ENCODE measurements at places on chromosomes 5 and 9. TPM values are rescaled to one million over a fixed set of nuclear protein-coding genes. Genes with fewer than 3 reads are reported as not detected.

DNA sequence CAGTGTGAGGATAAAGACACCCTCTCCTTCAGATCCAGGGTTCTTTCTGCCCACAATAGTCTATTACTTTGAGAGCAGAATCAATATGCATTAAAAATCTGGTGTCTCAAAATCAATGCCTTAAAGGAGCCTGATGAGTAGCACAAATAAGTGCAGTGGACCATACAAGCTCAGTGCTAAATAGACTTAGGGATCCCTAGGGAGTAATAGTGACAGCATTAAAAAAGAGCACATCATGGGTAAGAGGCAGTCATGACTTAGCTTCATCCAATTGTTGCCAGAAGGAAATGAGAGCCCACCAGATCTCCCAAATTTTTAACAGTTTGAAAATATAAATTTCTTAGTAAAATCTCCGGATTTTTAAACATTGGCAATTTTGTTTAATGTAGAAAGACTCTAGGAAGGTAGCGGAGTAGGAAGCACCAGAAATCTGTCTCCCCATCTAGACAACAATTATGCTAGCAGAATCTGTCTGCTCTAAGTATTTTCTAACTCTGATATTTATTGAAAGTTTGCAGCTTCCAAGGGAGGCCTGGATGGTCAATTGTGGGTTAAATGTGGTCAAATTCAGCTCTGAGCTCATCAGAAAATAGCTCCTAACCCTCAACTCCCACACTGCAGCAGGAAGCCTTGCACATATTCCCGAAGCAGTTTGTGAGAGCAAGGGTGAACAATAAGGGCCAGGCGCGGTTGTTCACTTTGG lies 443.9 kb downstream of the TLE1 start:
- H3K27ac ChIP-seq: no peak overlapping the region
- DNase-seq: no peak
- H3K27me3 ChIP-seq: no peaks in the 10 kb centered on the region
- H3K4me1 ChIP-seq: no peaks in the 10 kb centered on the region
- no peak overlapping the region for H3K4me3 ChIP-seq

DNA sequence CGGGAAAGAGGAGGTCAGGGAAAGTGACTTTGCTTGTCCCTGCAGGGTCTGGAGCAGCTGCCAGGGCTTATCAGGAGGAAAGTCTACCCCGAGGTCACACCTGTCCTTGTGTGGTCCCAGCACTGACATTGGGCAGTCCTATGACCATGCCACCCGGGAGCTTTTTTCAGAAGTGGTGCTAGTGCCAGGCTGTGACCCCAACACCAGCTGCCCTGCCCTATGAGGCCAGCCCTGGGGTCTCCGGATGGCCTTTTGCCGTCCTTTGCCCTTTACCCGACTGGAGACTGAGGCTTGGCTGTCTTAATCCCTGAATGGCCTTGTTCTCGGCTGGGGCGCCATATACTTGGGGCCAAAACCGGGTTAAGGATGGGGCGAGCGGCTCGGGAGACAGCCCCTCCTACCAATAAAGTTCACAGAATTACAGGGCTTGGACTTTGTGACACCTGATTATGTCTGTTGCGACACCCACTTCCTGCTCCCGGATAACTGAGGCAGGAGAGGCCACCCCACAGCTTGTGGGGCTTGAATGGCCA lies 22.2 kb upstream of the SLC9A3 start:
- no peaks in the 10 kb centered on the region for H3K36me3 ChIP-seq
- no peak overlapping the region for H3K4me3 ChIP-seq
- H3K4me1 ChIP-seq: peaks cover 8% of the 10 kb centered on the region
- no peak overlapping the region for H3K27ac ChIP-seq
- no peak for DNase-seq

DNA sequence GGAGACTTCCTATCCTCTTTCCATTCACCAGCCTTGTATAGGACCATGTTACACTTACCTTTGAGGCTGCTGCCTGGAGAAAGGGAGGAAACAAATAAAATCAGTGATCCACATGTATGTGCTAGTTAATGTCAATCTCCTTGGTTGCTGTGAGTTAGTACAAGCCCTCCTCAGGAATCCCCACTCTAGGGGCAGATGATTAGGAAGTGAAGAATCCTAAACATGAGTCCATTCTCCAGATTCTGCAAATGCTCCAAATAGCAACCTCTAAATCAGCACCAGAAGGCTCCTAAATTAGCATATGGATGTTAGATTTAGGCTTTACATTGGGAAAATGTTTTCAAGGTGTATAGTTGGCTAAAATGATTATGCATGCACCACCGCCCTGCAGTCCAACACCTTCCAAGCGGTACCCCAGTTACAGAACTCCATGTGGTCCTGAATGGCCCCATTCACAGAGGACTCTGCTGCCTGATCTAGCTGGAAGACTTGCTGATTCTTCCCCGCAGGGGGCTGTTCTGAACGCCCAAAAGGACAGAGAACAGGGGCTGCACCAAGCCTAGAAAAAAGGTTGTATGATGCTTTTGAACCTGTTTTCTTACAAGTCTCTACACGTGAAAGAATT lies 123.2 kb downstream of the TLE1 start:
- no peak overlapping the region for H3K27ac ChIP-seq
- DNase-seq: no peak
- H3K4me3 ChIP-seq: no peak overlapping the region
- no peaks in the 10 kb centered on the region for H3K36me3 ChIP-seq
- no peaks in the 10 kb centered on the region for H3K4me1 ChIP-seq

The IFNK gene
- total RNA-seq: not detected

The SIMC1 gene
- 18.0 TPM for total RNA-seq

The ZBED3 gene
- total RNA-seq: 8.3 TPM

The TMEFF1 gene
- not detected for total RNA-seq

- no peaks in the 10 kb centered on the region for H3K27me3 ChIP-seq
- DNase-seq: no peak
- no peaks in the 10 kb centered on the region for H3K36me3 ChIP-seq
These were observed 31.1 kb downstream of the TRIO start for GRCh38 chr5:14174230-14174636.

GRCh38 chr5:172766287-172767108 lies 4.5 kb downstream of the DUSP1 start:
- peak; percentile 87 for DNase-seq
- H3K27ac ChIP-seq: peak overlapping the region; percentile 96
- H3K36me3 ChIP-seq: peaks cover 35% of the 10 kb centered on the region
- H3K4me3 ChIP-seq: peak overlapping the region; percentile 79

GRCh38 chr9:126989847-126990842 lies 75.6 kb downstream of the RALGPS1 start:
- no peak overlapping the region for H3K4me3 ChIP-seq
- DNase-seq: no peak
- no peak overlapping the region for H3K27ac ChIP-seq
- H3K4me1 ChIP-seq: peaks cover 42% of the 10 kb centered on the region
- H3K27me3 ChIP-seq: no peaks in the 10 kb centered on the region
- no peaks in the 10 kb centered on the region for H3K36me3 ChIP-seq

DNA sequence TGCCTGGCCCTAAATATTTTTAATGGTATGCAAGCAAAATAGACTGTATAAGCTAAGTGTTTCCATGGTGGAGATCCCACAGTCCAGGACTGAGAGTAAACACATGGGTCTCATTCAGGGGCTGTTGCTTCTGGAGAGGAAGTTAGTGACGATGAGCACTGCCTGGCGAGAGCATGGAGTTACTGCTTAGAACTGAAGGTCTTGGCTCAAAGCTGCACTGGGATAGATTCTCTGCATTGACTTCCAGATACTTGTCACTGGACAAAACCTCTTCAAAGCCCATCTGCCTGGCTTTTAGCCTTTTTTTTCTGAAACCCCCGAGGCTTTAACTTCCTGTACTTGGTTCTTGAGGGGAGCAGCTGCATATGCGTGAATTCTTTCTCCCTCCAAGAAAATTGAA lies 39.2 kb downstream of the GPR107 start:
- no peak overlapping the region for H3K27ac ChIP-seq
- H3K36me3 ChIP-seq: peaks cover 95% of the 10 kb centered on the region
- H3K4me3 ChIP-seq: no peak overlapping the region
- H3K4me1 ChIP-seq: no peaks in the 10 kb centered on the region

DNA sequence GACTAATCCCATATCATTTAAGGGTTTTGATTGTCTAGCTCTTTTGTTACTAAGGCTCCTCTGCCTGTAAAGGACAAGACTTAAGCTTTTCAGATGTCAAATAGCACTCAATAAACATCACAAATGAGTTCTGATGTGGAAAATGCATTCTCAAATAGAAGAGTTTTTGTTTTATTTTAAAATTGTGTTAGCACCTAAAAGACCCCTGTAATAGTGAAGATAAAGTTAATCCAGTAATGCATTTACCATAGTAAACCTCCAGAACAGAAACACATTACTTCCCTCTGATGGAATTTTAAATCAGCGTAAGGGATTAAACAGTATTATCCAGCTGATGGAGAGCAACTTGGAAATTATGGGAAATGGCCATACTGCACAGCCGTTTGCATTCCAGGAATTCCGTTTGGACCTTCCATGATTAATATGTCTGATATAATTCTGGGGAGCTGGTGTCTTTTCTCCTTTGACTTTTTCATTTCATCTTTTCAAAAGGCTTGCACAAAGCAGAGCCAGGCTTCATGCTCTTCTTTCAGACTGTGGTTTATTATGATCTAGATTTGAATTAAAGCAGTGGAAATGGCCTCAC lies 105.6 kb downstream of the PPP2R2B start:
- no peaks in the 10 kb centered on the region for H3K36me3 ChIP-seq
- no peak overlapping the region for H3K4me3 ChIP-seq
- no peak for DNase-seq
- no peaks in the 10 kb centered on the region for H3K27me3 ChIP-seq
- H3K4me1 ChIP-seq: no peaks in the 10 kb centered on the region

DNA sequence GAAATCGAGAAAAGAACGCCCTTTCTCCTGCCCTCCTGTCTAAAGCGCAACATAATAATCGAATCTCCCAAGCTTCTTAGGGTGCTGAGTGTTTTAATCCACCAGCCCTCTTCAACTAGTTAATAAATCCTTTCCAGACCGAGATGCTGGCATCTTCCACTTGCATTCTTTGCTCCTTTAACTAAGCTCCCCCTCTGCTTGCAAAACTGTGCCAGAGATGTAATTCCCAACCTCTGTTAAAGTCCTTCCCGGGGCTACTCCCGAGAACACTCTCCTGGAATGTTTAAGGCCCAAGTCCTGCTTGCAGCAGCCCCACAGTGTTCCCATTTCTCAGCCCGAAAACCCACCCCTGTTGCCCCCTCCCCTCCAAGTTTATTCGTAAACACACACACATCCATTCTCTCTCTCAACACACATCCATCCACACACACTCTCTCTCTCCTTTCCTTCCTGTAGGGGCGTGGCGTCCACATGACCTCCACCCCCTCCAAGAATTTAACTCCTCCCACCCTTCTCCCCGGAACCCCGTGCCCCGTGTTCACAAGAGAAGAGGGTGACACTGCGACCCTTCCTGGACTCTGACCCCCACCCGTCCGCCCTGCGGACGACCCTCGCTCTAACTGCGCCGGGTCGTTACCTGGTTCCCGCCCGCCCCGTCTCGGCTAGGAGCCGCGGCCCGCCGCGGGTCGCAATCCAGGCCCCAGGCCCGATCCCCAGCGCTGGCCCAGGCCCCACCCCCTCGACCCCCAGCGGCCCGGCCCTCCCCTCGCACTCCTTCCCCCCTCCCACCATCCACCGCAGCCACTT lies 7.0 kb upstream of the MGAT1 start:
- peak overlapping the region; percentile 98 for H3K27ac ChIP-seq
- peak overlapping the region; percentile 67 for H3K4me3 ChIP-seq
- DNase-seq: peak; percentile 96
- H3K27me3 ChIP-seq: no peaks in the 10 kb centered on the region
- no peaks in the 10 kb centered on the region for H3K36me3 ChIP-seq

GRCh38 chr9:70477146-70477745 lies 62.8 kb upstream of the KLF9 start:
- H3K4me3 ChIP-seq: no peak overlapping the region
- H3K27ac ChIP-seq: peak overlapping the region; percentile 96
- H3K36me3 ChIP-seq: no peaks in the 10 kb centered on the region
- H3K27me3 ChIP-seq: no peaks in the 10 kb centered on the region
- H3K4me1 ChIP-seq: peaks cover 93% of the 10 kb centered on the region

DNA sequence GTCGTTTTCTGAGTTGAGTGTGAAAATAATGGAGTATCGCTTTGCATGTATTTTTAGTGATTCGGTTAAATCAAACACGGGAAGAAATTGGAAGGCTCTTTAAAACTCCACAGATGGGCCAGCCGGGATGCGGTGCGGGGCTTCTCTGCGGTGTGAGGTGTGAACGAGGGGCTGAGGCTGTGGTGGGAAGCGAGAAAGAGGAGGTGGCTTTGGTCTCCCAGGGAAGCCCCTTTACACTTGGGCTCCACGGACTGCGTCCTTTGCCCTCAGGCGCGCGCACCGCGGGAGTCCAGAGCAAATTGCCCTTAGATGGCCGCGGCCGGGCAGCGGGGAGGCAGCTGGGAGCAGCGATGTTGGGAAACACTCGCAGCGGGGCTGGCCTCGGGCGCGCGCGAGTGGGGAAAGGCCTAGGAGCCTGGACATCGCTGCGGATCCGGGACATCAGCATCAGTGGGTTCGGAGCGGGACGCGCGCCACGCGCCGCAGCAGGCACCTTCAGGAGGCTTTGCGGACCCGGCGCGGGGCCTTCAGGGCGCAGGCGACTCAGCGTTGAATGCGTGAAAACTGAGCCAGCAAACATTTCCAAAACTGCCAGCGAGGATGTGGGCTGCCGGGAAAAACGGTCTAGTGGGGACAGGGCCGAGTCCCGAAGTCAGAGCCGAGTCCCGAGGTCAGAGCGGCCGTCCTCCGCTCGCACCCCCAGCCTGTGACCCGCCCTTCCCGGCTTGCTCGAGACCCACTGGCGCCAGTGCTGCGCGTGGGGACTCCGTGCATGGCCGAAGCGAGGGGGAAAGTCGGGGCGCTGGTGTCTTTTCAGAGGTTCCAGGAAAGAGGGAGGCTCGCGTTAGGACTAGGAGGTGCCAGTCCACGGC lies 6.5 kb downstream of the IRX1 start:
- H3K27ac ChIP-seq: no peak overlapping the region
- DNase-seq: no peak
- peaks cover 100% of the 10 kb centered on the region for H3K27me3 ChIP-seq
- no peaks in the 10 kb centered on the region for H3K36me3 ChIP-seq

GRCh38 chr9:117704024-117704575 lies at the start of gene TLR4:
TSS of gene TLR4 (plus strand) at chr9:117704403. CDS start at chr9:117704473, 70 bp downstream.
- peaks cover 19% of the 10 kb centered on the region for H3K4me1 ChIP-seq
- DNase-seq: peak; percentile 54
- H3K27ac ChIP-seq: peak within 1 kb of the TSS; percentile 74
- peak within 1 kb of the TSS; percentile 42 for H3K4me3 ChIP-seq
- peaks cover 7% of the 10 kb centered on the region for H3K36me3 ChIP-seq

All from stomach (tissue), 19 donors.